Left ventricle myocardium inferior (tissue), 1 donor: ENCODE measurements at places on chromosomes 13 and 19.

- no peaks in the 10 kb centered on the region for H3K4me1 ChIP-seq
- DNase-seq = no peak
- H3K27ac ChIP-seq = no peak overlapping the region
- H3K36me3 ChIP-seq = no peaks in the 10 kb centered on the region
These were observed 44.0 kb downstream of the FLT3 start for GRCh38 chr13:28056426-28056825.

DNA sequence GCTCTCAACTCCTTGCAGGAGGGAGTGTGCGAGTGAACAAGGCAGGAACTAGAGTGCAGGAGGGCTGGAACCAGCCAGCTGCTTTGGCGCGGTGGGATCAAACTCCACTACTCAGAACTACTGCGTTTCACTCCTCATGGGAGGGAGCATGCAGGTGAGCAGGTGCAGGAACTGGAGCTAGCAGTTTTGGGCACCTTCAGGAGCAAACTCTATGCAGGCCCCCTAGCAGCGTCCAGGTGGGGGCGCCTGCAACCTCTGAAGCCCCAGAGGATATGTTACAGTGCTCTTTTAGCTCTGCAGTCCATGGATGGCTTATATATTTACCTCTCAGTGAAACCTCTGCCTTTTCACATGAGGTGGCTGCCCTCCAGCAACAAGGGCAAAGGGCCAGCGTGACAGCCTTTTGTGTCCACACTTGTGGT, 1303.4 kb downstream of the PCDH9 start:
- no peaks in the 10 kb centered on the region for H3K4me1 ChIP-seq
- no peak overlapping the region for H3K27ac ChIP-seq
- H3K4me3 ChIP-seq = peak overlapping the region; percentile 18

GRCh38 chr13:37534181-37534580, 64.4 kb downstream of the POSTN start:
- H3K4me1 ChIP-seq = no peaks in the 10 kb centered on the region
- no peak overlapping the region for H3K27ac ChIP-seq
- H3K36me3 ChIP-seq = no peaks in the 10 kb centered on the region
- no peaks in the 10 kb centered on the region for H3K27me3 ChIP-seq
- no peak overlapping the region for H3K4me3 ChIP-seq

- no peak for DNase-seq
- peaks cover 23% of the 10 kb centered on the region for H3K36me3 ChIP-seq
- no peaks in the 10 kb centered on the region for H3K27me3 ChIP-seq
- peak overlapping the region; percentile 94 for H3K27ac ChIP-seq
- no peak overlapping the region for H3K4me3 ChIP-seq
- H3K4me1 ChIP-seq = peaks cover 100% of the 10 kb centered on the region
These were observed 11.8 kb downstream of the STK11 start for GRCh38 chr19:1217366-1217765.

DNA sequence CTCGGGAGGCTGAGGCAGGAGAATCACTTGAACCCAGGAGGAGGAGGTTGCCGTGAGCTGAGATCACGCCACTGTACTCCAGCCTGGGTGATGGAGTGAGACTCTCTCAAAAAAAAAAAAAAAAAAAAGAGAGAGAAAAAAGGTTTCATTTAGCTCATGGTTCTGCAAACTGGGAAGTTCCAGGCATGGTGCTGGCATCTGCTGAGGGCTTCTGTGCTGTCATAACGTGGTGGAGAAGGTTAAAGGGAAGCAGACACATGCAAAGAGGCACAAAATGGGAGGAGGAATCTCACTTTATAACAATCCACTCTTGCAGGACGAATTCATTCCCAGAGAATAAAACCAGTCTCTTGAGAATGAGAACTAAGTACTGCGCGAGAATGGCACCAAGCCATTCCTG, 34.9 kb upstream of the SIAH3 start:
- H3K4me1 ChIP-seq = no peaks in the 10 kb centered on the region
- no peak overlapping the region for H3K27ac ChIP-seq
- peaks cover 7% of the 10 kb centered on the region for H3K27me3 ChIP-seq
- H3K4me3 ChIP-seq = no peak overlapping the region
- DNase-seq = no peak

DNA sequence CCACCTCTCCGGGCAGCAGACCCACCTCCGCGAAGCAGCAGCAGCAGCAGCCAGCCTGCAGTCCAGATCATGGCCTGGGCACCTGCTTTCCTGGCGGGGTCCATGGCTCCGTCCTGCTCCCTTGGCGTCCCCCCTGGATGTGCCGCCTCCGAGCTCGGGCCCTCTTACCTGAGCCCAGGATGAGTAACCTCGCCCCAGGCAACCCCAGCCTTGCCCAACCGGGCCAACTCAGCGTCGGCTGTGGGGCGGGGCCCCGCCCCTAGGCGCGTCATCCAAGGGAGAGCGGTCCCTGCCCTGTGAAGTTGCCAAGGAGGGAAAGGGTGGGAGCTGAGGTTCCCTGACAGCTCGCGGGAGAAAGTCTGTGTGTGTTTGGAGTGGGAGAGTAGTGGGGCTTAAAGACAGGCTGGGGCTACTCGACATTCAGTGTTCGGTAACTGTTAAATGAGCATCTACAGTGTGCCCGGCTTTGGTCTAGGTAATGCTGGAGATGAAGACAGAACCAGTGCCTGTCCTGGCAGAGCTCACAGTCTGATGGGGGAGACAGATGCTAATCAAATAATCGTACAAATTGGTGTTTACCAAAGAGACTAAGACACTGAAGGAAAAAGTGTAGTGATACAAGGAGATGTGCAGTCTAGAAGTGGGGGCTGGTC, at the start of gene LYPD3:
Gene LYPD3, minus strand, starts transcription at position 141 of the 653 bp plus-strand sequence. Its CDS starts 37 bp downstream, at position 104.
- H3K4me1 ChIP-seq = peaks cover 22% of the 10 kb centered on the region
- no peaks in the 10 kb centered on the region for H3K36me3 ChIP-seq
- H3K27ac ChIP-seq = peak within 1 kb of the TSS; percentile 84
- no peak for DNase-seq
